Ovary (tissue), 10 donors: ENCODE measurements at places on chromosomes 13 and 19.

DNA sequence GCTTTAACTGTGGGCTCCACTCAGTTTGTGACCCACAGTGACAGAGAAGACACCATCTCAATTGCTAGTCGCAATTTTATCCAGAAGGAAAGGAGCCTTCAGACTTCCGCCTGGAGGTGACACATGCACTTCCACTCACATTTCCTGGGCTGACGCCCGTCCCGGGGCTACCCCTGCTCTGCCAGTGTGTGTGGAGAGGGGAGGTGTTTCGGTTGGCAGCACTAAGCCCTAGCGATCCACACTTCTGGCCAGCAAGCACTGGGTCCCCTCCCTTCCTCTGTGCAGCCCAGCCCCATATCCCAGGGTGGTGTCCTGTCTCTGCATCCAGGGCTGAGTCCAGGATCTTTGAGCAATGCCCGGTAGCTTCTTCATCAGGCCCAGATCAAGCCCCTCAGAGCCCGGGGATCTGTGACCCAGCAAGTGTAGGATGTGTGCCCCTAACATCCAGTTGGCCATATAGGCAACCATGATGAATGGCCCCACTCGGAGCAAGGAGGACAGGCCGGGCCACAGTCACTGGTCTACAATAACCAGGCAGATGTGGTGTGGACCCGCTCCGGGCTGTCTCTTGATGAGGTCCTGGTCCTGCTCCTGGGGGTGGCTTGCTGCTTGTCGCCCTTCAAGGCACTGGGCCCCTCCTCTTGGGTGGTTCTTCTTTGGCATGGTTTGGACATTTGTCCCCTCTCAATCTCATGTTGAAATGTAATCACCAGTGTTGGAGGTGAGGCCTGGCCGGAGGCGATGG is 141.9 kb upstream of the SPACA7 start:
- DNase-seq: no peak

DNA sequence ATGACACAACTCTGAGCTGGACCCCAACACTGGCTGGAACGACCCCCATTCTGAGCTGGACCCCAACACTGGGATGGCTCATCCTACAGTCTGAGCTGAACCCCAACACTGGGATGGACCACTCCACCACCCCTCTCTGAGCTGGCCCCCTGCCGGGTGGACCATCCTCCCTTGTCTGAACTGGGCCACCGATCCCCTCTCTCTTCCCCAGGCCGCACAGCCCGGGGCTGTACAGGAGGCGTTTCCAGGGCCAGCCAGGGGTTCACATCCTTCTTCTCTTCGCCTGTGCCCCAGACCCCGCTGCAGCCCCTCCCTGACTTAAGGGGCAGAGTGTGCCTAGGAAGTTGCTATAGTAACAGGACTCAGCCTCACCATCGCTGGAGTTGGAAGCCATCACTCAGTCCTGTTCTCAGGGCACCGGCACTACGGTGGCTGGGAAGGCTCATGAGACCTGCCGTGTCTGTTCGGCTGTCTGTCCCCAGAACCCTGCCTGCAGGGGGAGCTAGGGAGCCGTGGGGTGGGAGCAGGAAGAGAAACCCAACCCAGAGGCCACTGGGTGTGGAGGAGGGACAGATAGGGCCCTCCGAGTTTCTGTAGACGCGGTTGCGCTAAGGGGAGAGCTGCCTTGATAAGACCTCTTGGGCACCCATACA is 3.7 kb downstream of the PRKACA start:
- DNase-seq: no peak

DNA sequence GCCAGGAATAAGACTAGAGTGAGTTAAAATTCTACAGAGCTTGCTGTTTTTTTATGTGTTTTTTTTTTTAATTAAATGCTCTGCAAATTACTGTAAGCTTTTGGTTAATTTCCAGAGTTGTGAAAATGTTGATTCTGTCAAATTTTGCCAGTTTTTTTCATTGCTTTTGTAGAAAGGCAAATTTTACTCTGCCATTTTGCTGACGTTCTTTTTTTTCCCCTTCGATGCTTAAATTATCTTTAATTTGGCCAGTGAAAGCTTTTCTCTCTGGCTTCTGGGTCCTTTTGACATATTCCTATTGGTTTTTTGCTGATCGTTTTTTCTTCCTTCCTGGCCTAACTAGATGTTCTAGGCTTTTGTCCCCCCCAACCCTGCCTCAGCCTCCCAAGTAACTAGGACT is 23.8 kb upstream of the EVI5L start:
- DNase-seq: no peak

GRCh38 chr19:57506163-57506562 is 6.4 kb downstream of the ZNF773 start:
- no peak for DNase-seq

DNA sequence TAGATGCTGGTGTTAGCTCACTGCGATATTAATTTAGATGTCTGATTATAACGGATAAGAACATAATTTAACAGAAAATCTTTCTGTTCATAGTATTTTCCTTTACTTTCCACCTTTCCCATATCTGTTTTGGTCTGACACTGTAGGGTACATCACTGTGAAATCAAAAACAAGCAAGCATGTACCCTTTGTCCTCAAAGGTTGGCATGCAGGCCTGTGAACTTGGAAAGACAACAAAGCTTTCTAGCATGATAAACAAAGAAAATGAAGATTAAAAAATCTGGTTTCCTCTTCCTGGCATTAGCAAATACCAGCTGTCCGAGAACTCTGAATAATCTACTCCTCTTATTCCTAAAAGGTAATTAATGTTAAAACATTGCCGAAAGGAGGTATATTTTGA is 31.6 kb downstream of the THSD1 start:
- no peak for DNase-seq

DNA sequence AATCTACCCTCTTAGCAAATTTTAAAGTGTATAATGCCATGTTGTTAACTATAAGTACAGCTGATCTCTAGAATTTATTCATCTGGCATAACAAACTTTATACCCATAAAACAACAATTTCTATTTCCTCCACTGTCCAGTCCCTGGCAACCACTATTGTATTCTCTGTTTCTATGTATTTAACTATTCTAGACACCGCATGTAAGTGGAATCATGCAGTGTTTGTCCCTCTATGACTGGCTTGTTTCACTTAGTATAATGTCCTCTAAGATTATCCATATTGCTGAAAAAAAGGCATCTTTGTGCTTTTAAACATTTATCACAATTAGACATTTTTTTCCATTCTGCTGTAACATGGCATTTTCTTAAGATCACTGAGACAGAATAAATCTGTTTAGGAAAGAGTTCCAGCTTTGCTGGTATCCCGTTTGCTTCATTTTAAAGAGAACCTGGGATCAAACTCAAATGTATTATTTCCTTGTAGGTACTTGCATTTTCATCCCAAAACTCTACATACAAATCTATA is 1191.0 kb downstream of the SLITRK5 start:
- no peak for DNase-seq

DNA sequence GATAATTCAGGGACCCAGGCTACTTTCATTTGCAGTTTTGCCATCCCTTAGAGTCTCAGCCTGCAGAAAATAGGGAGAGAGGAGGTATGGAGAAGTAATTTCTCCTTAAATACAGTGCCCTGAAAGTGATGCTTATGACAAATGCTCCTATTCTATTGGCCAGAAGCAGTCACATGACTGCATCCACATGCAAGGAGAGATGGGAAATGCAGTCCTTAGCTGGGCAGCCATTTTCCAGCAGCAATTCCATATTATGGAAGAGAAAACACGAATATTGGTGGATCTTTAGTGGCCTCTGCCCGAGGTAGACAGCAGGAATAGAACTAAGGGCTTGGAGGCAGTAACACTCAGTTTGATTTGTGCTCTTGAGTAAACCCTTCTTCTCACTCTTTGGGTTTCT is 39.4 kb downstream of the VAV1 start:
- no peak for DNase-seq

- no peak for DNase-seq
These were observed 926.8 kb upstream of the MIR17HG start for GRCh38 chr13:90420683-90421082.

DNA sequence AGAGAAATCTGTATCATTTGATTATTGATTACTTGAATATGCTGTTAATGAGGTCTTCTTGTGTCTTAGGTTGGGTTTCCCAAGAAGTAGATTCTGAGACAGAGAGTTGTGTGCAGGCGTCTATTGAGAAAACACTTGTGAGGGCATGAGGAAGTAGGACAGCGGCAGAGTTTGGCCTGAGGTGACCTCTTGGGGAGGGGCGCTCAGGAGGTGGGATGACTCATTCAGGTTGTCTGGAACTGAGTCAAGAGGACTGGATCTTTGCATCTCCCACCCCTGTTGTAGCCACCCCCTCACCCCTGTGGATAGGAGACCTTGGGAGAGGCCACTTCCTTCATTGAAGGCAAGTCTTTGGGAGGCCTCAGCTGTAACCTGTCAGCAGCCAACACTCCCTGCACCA is 35.2 kb upstream of the WDFY2 start:
- DNase-seq: no peak

DNA sequence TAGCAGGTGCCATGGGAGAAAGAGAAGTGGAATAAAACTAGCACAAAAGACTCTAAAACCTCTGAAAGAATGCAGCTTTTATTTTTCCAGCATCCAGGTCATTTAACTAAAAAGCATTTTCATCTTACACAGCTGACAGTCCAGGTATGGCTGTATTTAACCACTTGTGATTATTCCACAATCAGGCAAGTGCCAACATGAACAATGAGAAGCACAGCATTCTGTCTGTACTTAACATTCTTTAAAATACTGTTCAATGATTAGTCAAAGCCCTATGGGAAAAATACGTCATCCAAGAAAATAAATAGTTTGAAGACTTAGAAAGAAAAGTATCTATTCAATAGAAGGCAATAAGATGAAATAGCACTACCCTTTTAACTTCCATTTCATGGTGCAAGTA is 246.9 kb downstream of the LIG4 start:
- DNase-seq: no peak
